ENCODE measurements at places on chromosomes 12 and 14.

DNA sequence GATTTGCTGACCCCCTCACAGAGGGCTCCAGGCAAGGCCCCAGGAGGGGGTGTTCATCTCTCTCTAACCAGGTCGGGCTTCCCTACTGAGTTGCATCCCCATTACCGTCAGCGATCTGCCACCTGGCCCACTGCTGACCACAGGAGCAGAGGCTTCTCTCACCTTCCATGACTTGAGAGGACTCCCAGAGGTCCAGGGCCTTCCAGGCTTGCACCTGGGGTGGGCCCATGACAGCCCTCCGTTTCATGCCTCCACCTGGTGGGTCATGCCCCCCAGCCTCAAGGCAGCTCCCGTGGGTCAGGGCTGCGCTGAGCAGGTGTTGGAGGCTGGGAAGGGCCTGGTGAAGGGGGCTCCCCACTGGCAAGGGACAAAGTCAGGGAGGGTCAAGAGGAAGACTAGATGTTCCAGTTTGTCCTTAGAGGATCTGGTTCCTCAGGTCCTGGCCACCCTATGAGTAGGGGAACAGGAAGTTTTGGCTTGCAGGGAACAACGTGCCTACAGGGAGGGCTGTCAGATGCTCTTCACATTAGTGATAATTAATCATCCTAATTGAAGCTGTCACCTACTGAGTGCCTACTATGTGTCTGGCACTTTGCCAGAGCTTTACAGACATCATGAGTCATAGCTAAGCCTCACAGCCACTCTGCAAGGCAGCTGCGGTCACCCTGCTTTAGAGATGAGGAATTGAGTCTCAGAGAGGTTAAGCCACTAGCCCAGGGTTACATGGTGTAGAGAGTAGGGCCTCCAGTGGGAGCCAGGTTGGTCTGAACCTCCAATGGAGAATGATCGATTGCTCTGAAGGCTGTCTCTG is 13.8 kb downstream of the NFKBIA start:
- peak; percentile 73 for DNase-seq

DNA sequence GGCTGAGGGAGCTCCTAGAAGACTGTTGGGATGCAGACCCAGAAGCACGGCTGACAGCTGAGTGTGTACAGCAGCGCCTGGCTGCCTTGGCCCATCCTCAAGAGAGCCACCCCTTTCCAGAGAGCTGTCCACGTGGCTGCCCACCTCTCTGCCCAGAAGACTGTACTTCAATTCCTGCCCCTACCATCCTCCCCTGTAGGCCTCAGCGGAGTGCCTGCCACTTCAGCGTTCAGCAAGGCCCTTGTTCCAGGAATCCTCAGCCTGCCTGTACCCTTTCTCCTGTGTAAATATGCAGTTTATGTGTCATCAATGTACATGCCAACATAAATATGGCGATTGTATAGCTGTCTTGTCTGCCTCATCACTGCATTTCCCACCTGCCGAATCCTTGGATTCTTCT is 7.5 kb downstream of the AMHR2 start:
- DNase-seq, result no peak

GRCh38 chr12:23564451-23565152 is 384.9 kb downstream of the SOX5 start:
- no peak for DNase-seq

GRCh38 chr12:104662203-104662602 is 205.5 kb downstream of the CHST11 start:
- no peak for DNase-seq

GRCh38 chr12:10395390-10395998 is 5.7 kb upstream of the KLRK1 start:
- DNase-seq, result peak; percentile 74

DNA sequence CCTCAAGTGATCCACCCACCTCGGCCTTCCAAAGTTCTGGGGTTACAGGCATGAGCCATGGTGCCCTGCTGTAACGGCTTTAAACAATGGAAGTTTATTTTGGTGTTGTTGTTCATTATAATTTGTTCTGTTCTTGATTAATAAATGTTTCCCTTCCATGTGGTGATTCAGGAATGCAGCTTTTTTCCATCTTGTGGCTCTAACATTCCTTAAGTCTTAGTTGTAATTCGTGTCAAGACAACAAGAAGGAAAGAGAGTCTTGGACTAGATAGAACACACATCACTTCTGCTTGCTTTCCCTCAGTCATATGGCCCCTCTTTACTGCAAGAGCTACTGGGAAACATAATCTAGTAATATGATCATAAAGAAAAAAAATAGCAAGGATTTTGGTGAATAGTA is 211.6 kb downstream of the SLC6A15 start:
- DNase-seq, result no peak
